ENCODE measurements at places on chromosomes 5 and 9. TPM values are rescaled to one million over a fixed set of nuclear protein-coding genes. Genes with fewer than 3 reads are reported as not detected.

GRCh38 chr5:2755076-2755680 lies 3.7 kb upstream of the IRX2 start:
- DNase-seq = no peak

DNA sequence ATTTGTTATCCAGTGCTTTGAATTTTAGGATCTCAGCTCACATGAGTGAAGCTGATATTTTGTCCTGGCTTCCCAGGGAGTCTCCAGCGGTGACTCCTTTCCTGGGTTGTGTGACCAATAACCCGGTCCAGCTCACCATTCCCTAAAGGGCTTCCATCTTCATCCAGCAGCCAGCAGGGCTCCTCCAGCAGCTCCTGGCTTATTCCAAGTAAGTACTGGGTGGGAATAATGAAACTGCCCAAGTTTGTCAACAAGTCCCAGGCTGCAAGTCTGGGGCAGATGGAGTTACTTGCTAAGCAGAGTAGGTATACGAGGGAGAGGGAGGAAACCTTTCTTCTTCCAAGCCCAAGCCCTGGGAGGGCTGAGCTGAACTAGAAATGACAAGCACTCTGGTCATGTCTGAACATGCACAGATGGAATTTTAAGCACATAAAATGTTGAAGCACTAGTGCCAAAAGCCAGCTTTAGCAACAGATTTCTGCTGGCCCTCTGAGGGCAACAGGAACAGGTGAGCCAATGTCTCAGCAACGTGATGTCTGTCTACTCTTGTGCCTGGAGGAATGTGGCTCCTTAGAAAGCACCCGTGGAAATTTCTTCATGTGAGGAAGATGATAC lies 153.7 kb upstream of the DAPK1 start:
- no peak for DNase-seq

DNA sequence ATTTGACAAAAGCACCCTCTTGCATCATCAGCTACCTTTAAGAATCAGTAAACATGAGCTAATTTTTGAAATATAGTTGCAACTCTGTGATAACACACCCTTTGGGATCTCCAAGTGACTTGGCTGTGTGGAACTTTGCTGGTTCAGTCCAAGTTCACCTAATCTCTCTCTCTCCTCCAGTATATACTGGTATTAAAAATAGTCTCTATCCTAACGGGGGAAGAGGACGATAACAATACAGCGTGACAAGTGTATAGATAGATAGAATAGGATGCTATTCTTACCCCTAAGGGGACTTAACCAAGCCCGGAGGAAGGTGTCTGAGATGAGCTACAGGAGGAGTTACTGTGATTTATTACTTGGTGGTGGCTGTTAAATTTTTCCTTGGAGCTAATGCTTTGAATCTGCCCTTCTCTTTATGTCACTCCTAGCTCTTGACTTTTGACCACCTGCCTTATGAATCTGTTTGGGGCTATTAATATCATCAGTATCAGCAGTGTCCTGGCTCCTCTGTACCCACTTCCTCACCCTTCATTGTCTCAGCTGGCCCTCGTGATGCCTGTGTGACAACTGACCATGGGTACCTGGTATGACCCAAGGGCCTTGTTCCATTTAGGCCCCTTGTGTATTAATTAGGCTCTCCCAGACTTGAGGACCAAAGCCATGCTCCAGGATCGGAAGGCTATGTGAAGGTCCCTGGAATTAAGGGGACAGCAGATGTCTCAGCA lies 223.9 kb downstream of the SREK1 start:
- no peak for DNase-seq

DNA sequence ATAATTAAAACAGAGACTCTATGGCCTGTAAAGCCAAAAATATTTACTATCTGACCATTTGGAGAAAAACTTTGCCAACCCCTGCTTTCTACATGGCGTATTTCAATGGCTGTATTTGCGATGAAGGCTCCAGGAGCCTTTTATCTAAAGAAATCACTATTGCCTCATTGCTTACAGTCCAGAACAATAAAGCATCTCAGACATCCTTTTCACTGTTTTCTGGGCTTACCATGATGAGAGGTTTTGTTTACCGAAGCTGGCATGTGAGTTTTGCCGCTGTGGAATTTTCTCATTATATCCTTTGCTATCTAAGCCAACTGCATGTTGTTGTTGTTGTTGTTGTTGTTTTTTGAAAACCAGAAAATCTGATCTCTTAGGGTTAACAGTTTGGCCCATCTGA lies 13.9 kb downstream of the PALM2AKAP2 start:
- no peak for DNase-seq

GRCh38 chr5:43101491-43101890 lies 19.2 kb upstream of the ZNF131 start:
- no peak for DNase-seq

GRCh38 chr9:84504360-84504759 lies 163.8 kb upstream of the SLC28A3 start:
- peak; percentile 53 for DNase-seq

GRCh38 chr9:85445887-85446286 lies 295.9 kb downstream of the AGTPBP1 start:
- DNase-seq = no peak

- DNase-seq = peak; percentile 80
Observed at GRCh38 chr5:115398719-115399118, 102.3 kb upstream of the CCDC112 start.

DNA sequence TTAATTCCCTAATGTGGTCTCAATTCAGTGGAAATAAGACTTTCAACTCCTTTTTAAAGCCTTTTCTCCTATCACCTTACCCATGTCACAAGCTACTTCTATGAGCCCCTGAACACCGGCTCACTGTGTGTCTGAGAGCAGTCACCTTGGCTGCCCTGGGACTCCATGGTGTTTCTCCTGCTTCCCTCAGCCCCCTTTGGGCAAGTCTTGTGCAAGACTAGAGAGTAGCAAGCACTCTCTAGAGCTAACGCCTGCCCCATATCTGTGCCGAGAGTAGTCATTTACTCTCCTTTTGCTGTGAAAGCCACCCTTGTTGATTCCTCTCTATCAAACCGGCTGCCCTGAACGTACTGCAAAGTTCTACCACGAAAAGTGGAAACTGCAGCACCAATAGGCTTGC lies 77.9 kb upstream of the DAB2 start:
- no peak for DNase-seq

- DNase-seq = no peak
Observed at GRCh38 chr5:135693371-135693955, 114.7 kb upstream of the CXCL14 start.

GRCh38 chr9:104330841-104331240 lies 173.2 kb upstream of the OR13F1 start:
- no peak for DNase-seq

- DNase-seq = no peak
Observed at GRCh38 chr9:89454498-89455355, 43.2 kb downstream of the SEMA4D start.

GRCh38 chr5:133957591-133957990 lies 10.8 kb downstream of the C5orf15 start:
- no peak for DNase-seq

DNA sequence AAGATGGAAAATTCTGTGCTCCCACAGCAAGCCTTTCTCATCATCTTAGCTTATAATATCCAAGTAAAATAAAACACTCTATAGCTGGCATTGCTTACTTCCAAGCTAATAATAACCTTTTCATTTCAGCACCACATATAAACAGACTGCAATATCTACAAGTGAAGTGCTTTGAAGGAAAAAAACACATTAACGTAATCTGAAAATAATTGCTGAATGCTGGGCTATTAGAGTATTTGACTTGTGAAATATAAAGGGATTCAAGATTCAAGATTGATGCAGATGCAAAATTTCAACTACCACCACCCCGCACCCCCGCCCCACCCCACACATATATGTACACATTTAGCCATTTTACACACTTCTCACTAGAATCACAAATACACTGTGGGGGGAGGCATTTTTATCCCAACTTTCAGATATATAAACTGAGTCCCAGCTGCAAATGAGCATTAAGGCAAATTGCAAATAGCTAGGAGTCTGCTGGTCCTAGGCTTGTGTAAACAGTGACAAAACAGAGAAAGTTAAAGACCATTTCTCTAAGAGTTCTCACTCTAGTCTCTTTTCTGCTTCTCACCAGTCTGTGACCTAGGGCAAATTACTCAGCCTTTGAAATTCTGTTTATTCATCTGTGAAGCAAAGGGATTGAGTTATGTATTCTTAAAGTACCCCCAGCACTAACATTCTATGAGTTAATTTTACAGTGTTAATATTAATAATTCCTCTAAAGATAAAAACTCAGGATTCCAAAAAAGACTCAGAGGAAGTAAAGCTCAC lies 489.4 kb downstream of the PRELID2 start:
- DNase-seq = no peak

DNA sequence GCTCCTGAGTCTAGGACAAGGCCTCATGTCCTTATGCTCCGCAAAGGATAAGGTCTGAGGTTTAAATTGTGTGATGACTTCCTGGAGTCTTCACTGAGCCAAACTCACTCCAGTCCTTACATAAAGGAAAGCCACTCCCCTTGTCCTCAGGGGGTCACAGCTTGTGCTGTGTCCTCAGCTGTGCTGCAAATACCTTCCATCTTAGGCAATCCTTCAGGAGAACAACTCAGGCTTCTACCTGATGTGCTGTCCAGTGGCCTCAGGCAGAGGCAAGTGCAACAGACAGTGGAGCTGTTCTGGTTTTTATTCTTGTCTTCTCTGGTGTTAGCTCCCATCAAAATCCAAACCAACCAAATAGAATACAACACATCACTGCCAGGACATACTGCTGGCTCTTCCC lies 151.5 kb downstream of the TAF11L14 start:
- DNase-seq = no peak

DNA sequence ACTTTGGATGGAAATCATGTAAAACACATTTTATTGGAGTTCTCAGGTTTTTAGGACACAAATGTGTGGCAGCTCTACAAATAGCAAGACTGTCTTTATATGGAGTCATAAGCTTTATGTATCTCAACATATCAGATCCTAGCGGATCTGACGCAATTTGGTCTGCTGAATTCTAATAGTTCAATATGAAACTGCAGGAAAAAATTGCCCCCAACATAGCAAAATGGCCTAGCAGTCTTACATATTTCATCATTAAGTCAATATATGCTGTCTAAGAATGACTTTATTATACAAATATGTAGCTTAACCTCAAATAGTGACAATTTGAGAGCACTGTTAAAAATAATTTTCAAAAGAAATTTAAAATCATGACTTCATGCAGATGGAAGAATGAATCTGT lies 244.3 kb downstream of the TAF11L14 start:
- DNase-seq = no peak

- DNase-seq = no peak
Observed at GRCh38 chr5:19605846-19606407, 382.1 kb downstream of the CDH18 start.

DNA sequence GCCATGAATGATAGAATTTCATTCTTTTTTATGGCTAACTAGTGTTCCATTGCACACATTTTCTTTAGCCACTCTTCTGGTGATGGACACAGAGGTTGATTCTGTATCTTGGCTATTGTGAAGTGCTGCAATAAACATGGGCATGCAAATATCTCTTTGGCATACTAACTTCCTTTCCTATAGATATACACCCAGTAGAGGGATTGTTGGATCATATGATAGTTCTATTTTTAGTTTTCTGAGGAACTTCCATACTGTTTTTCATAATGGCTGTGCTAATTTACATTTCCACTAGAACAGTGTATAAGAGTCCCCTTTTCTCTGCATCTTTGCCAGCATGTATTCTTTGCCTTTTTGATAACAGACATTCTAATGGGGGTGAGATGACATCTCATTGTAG lies 50.4 kb upstream of the CDK5RAP2 start:
- no peak for DNase-seq

DNA sequence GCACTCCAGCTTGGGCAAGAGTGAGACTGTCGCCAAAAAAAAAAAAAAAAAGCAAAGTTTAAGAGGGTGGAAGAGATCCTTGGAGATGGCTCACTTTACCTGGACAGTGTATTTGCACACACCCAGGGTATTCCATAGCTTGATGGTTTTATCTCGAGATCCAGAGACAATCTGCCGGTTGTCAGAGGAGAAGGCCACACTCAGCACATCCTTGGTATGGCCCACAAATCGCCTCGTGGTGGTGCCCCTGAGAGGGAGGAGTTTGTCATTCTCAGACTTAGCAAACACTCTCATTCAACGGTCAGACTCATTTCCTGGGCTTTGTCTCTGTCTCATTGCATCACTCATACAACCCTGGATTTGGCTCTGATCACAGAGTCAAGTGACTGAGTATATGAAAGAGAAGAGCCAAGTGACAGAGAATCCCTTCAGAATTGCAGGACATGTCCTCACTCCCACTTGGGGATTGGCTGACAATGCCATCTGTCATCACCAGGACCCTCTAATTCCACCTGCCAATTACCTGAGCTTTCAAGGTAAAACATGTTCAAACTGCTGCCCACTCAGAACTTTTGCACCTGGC lies 2.2 kb downstream of the RACK1 start:
- DNase-seq = peak; percentile 92

GRCh38 chr5:44935871-44936270 lies 127.1 kb downstream of the MRPS30 start:
- no peak for DNase-seq

GRCh38 chr5:73522989-73523388 lies 24.7 kb downstream of the BTF3 start:
- no peak for DNase-seq

DNA sequence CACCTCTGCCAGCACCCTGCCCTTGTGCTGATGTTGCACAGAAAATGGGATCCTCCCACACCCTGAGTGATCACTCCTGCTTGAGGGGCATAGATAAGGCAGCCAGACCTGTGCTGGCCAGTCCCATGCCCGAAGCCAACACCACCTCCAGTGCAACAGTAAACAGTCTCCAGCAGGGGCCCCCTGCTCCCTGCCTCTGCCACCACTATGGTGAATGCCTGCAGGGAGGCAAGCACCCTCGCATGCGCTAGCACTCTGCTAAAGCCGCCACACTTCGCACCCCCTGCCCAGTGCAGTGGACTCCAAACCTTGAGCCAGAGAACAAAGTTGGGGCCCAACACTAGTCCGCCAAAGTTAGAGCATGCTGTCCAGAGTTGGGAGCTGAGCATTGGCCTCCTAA lies 118.7 kb downstream of the PJA2 start:
- no peak for DNase-seq

DNA sequence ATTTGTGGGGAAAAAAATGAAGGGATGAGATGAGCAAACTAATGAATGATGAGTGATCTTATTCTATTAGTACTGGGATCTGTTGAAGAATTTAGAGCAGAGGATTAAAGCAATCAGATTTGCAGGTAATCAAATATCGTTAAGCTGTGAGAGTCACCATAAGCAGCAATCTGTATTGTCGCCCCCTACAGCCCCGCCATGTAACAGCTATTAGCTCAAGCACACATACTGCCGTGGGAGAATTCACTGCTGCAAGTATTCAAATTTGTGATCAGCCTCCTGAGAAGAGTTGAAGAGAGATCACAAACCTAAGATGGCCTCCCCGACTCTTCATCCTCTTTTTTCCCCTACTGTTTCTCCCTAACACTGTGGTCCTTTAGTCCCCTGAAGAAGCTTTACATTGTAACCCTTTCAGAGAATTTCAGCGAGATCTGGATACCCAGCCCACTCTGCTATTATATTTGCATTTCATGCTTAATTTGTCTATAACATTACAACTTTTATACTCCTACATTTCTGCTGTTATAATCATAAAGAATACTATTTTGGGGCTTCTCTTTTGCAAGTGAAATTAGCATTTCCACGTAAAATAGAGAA lies 28.5 kb upstream of the PHF24 start:
- DNase-seq = peak; percentile 6

The VCAN gene
- total RNA-seq = 7.5 TPM

The GPR150 gene
- not detected for total RNA-seq

The ADCY2 gene
- total RNA-seq = 0.35 TPM

The FOXD4 gene
- 1.2 TPM for total RNA-seq

The ADAMTS12 gene
- 0.10 TPM for total RNA-seq

The IL11RA gene
- total RNA-seq = 6.2 TPM

The TPPP gene
- 0.18 TPM for total RNA-seq

The CCDC171 gene
- 0.77 TPM for total RNA-seq

The HINT1 gene
- 290 TPM for total RNA-seq

The FGF18 gene
- total RNA-seq = not detected
